Endothelial cell (in vitro differentiated cells): ENCODE measurements at places on chromosomes 11 and 22. TPM values are rescaled to one million over a fixed set of nuclear protein-coding genes. Genes with fewer than 3 reads are reported as not detected.
A peak's percentile ranks its signal among the peaks of the same experiment; 100 is the strongest.

GRCh38 chr22:28978863-28979796 lies 82.5 kb downstream of the C22orf31 start:
- H3K4me3 ChIP-seq: no peak overlapping the region
- H3K36me3 ChIP-seq: no peaks in the 10 kb centered on the region
- H3K27ac ChIP-seq: no peak overlapping the region

DNA sequence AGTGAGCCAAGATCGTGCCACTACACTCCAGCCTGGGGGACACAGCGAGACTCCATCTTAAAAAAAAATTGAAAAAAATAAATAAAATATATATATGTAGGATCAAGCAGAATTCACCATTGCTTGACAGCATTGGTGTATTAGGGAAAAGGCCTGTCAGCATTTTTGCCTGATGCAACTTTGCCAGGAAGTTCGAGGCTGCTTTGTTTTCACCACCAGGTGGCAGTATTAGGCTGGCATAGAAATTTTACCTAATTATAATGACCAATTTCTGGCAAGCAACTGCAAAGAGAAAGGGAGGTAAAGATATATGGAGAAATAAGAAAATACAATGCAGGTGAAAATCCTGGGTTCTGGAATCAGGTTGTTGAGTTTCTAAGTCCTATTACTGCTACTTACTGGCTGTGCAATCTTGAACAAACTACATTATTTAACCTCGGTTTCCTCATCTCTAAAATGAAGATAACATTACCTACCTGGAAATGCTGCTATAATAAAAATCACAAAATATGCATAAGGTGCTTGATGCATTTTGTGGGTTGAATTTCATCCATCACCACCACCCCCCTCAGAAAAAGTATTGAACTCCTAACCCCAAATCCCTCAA lies 24.7 kb downstream of the LAYN start:
- H3K36me3 ChIP-seq: peaks cover 11% of the 10 kb centered on the region
- H3K27me3 ChIP-seq: peaks cover 2% of the 10 kb centered on the region
- H3K4me1 ChIP-seq: peaks cover under 1% of the 10 kb centered on the region
- peak; percentile 63 for DNase-seq

DNA sequence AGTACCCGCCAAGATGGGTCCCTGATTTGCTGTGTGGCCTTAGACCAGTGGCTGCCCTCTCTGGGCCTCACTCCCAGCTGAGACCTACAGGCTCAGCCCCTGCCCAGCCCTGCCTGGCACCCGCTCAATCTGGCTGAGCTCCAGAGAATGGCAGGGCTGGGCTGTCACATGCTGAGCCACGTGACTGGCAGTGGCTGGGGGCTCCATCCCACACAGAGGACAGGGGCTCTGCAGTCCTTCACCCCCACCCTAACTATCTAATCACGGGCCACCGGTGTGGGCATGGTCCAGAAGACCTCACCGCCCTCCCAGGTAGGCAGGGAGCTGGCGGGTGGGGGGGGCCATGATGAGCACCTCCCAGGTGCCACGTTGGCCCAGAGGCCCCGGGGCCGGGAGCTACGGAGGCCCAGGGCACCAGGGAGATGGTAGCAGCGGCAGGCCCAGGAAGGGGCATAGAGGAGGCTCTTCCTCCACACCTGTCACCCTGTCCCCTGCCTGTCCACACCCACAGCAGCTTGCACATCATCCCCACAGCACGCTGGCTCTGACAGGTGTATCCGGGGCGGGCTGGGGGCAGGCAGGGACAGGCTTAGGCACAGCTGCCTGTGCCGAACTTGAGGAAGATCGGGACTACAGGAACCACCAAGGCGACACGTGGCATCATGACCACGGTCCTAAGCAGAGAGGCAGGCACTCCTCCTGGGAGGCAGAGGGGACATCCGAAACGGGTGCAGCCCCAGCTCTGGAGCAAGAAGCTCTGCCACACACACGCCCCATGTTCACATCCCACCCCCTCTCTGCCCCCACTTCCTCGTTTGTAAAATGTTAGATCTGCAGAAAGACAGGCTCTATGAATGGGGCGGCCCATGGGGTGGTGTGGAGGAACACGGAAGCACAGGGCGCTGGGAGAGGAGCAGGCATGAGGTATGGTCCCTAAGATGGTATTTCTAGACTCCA lies 1.5 kb upstream of the ALDH3B1 start:
- H3K27ac ChIP-seq: no peak overlapping the region
- peaks cover 5% of the 10 kb centered on the region for H3K36me3 ChIP-seq
- peaks cover 6% of the 10 kb centered on the region for H3K27me3 ChIP-seq
- peaks cover 13% of the 10 kb centered on the region for H3K4me1 ChIP-seq

GRCh38 chr11:125069796-125070195 lies 6.7 kb downstream of the SLC37A2 start:
- H3K4me3 ChIP-seq: no peak overlapping the region
- H3K27me3 ChIP-seq: peaks cover 19% of the 10 kb centered on the region
- peaks cover 24% of the 10 kb centered on the region for H3K4me1 ChIP-seq
- no peak overlapping the region for H3K27ac ChIP-seq

- peak; percentile 63 for DNase-seq
- peaks cover 6% of the 10 kb centered on the region for H3K27me3 ChIP-seq
- H3K4me3 ChIP-seq: no peak overlapping the region
- H3K4me1 ChIP-seq: peaks cover 7% of the 10 kb centered on the region
These were observed 2.7 kb upstream of the RHOD start for GRCh38 chr11:67053896-67054329.

CSNK2A3 gene
- 4.3 TPM for total RNA-seq

PAFAH1B2 gene
- total RNA-seq: 87.4 TPM

GRCh38 chr22:32707971-32708370 lies 93.5 kb upstream of the TIMP3 start:
- no peak for DNase-seq
- H3K36me3 ChIP-seq: no peaks in the 10 kb centered on the region
- H3K27me3 ChIP-seq: no peaks in the 10 kb centered on the region
- no peaks in the 10 kb centered on the region for H3K4me1 ChIP-seq
- no peak overlapping the region for H3K4me3 ChIP-seq

GRCh38 chr11:112902361-112903011 lies 58.7 kb upstream of the NCAM1 start:
- H3K27ac ChIP-seq: no peak overlapping the region
- no peaks in the 10 kb centered on the region for H3K4me1 ChIP-seq
- no peak overlapping the region for H3K4me3 ChIP-seq
- no peak for DNase-seq
- H3K36me3 ChIP-seq: no peaks in the 10 kb centered on the region
- H3K27me3 ChIP-seq: no peaks in the 10 kb centered on the region

GRCh38 chr11:27839226-27839913 lies 139.1 kb upstream of the BDNF start:
- H3K36me3 ChIP-seq: no peaks in the 10 kb centered on the region
- no peak overlapping the region for H3K27ac ChIP-seq
- peaks cover 5% of the 10 kb centered on the region for H3K4me1 ChIP-seq
- DNase-seq: no peak
- H3K4me3 ChIP-seq: no peak overlapping the region
- no peaks in the 10 kb centered on the region for H3K27me3 ChIP-seq

DNA sequence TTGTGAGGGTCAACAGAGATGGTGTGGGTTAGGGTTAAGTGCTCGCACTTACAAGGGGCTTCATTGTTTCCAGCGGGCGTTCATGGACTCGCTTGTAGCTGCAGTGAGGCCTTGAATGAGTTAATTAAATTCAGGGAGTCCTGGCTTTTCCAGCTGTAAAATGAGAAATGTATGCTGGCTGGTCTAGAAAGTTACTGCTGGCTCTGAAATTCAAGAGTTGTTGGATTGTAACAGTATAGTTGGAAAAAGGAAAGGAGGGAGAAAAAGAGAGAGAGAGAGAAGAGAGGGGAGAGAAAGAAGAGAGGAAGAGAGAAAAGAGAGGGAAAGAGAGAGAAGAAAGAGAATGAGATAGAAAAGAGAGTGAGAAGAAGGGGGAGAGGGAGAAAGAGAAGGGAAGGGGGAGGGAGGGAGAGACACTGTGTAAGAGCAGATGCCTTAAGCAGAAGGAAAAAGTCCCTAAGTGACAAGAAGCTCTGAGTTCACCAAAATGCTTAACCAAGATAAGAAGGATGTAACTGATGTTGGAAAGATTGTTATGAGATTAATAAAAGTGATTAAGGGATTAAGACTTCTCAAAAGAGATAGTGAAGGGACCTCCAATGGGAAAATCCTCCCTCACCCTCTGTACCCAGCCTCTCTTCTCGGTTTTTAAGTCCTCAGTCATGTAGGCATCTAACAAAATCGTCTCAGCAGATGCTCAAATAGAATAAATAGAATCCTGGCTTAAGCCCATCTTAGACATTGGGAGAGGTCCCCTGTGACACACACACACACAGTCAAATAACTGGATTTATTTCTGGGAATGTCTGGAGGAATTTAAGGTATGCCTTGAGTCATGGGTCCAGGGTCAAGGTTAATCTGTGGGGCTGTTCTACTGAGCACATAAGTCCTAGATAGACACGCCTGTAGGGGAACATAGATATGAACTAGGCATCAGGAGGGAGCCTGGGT lies 477.9 kb downstream of the MIAT start:
- DNase-seq: no peak
- H3K4me3 ChIP-seq: no peak overlapping the region
- no peaks in the 10 kb centered on the region for H3K27me3 ChIP-seq
- H3K27ac ChIP-seq: no peak overlapping the region
- no peaks in the 10 kb centered on the region for H3K36me3 ChIP-seq
